Body of pancreas (tissue), 4 donors: ENCODE measurements at places on chromosomes 11 and 22. TPM values are rescaled to one million over a fixed set of nuclear protein-coding genes. Genes with fewer than 3 reads are reported as not detected.

The GPR83 gene
- total RNA-seq = not detected

The POU2AF3 gene
- 10.9 TPM for total RNA-seq

The TBX10 gene
- not detected for total RNA-seq

The LMNTD2 gene
- 12.9 TPM for total RNA-seq

The TRPC6 gene
- 0.52 TPM for total RNA-seq

The OR8G1 gene
- total RNA-seq = not detected

The OTOG gene
- not detected for total RNA-seq

The PHF21B gene
- total RNA-seq = not detected

The ROBO4 gene
- 21.4 TPM for total RNA-seq

The CD3D gene
- 1.6 TPM for total RNA-seq

The RBM7 gene
- total RNA-seq = 9.6 TPM

The PGA5 gene
- total RNA-seq = 10.9 TPM

DNA sequence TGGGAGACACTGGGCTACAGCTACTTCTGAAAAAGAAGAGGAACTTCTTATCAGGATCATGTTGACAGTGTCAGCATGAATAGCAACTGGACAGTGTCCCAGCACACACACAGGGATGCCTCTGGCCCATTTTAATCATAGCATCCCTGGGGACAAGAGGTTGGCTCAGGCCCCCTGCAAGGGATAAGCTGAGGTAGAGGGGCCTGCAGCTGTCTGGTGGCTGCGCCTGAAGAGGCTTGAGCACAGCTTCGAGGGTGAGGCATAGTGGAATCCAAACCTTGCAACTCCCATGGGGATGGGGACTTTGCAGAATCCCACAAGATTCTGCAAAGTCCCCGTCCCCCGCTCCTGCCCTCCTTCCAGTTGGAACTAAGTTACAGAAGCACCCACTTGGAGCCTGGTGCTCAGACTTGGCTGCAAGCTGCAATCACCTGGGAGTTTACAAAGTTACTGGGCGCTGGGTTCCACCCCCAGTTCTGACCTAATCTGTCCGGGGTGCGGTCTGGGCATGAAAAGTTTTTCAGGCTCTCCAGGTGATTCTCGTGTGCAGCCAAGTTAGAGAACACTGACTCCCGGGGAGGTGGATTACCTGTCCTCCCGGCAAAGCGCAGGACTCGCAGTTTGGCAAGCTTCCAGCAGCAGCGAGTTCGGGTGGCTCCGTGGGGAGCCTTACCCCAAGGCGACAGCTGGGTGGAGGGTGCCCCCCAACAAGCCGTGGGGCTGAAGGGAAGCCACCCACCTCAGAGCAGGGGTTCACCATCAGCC, 16.0 kb upstream of the LINC01488 start:
- no peak for DNase-seq

- no peak for DNase-seq
Measured at GRCh38 chr11:62724171-62724570, 3.1 kb downstream of the HNRNPUL2 start.

DNA sequence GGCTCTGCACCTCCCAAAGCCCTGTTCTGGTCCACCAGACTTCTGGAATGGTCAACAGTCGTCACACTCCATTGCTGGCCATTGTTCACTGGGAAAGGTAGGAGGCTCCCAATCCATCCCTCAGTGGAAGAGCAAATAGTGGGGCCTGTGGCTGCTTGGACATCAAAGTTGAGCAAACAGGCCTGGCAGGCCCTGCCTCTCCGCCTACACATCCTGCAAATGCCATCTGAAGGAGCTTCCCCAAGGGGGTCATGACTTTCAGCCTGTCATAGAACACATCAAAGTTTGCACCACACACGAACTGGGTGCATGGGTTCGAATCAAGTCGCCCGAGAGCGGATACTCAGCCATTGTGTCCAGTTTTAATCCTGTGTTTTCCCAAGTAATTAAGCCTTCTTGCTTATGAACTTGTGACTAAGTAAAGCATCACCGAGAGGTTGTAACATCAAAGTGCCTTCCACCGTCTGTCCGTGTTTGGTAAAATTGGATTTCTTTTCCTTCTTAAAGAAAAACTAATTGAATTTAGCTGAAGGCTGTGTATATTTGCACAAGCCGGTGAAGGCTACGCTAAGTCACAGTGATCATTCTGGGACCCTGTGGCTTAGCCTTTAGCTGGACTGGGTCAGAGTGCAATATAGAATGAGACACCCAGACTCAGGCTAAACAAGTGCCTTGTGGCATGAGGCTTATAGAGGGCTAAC, 36.1 kb downstream of the CLPB start:
- DNase-seq = no peak

DNA sequence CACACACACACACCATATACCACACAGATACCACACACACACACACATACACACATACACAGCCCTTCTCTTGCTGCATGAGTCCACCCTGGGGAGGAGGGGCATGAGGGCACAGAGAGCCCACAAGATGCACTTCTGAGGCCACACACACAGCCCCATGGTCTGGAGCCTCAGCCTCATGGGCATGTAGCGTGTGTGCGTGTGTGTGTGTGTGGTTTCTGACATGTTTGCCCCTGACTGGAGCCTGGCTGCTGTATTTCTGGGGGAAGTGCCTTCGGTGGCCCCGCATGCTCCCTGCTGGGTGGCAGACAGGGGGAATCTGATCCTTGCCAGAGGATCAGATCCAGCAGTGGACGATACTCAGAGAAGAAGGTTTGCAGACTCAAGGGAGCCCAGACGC, 97.0 kb upstream of the PRR5 start:
- DNase-seq = no peak

DNA sequence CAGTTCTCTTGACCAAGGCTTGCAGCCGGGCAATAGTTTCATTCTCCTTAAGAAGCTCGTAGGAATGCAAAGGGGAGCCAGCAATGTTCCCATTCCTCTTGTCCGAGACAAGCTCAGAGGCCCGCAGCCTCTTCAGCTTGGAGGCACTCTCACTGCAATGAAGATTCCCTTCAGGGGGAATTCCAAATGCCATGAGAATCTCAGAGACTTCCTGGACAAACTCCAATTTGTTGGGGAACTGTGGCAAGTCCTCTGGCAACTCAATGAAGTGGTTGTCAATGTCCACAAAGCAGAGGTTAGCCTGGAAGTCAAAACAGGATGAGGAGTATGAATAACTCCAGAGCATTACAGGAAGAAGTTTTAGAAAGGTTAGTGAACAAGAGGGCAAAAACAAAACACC, 84.4 kb downstream of the DENND5A start:
- no peak for DNase-seq

DNA sequence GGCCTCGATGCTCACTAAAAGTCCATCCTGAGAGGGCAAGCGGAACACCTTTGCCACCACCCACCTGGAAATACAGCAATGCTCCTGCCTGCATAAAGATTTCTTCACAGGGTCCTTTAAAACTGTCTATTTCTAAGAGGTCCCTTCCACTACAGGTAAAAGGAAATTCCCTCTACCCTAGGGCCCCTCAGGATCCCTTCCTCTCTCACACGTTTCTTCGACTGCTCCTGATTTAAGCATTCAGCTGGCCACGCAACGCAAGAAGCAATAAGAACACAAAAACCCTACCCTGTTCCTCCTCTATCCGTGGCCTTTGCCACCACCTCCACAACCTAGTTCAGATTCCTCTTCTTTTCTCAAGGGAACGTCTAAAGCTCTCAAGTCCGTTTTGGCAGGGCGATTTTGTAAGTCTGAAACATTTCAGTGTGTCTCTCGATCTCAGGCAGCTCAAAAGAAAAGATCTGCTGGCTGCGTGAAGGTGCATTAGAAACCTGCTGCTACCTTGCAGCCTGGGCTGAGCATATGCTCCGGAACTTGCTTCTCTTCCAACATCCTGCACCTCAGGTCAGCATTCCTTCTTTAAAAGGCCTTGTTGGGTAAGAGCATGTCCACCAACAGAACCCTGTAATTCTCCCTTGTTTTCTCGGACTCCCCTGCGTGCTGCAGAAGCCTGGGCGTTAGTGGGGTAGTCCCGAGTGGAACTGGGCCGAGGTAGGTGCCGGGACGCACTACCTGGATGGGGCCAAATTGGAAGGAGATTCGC, 1.6 kb downstream of the LGR4 start:
- peak; percentile 50 for DNase-seq

DNA sequence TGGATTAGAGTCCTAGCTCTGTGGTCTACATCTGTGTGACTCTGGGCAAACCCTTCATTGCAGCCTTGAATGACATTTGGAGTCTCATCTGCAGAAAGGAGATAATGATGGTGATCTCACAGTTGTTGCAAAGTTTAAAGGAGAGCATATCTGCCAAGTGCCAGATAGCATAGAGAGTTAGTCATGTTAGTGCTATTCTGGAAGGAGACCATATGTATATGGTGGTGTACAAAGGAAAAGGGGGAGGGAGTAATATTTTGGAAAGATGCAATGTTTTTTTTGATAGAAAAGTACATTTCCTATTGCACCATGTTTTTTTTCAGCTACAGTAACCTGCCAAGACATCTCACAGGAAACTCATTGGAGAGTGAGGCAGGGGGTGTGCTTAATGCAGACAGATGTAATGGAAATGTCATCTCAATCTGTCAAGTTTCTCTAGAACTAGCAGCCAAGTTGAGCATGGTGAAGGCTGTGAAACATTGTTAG, 92.1 kb upstream of the NARS2 start:
- DNase-seq = no peak

GRCh38 chr22:22779213-22779612, 108.4 kb upstream of the IGLL5 start:
- DNase-seq = no peak

DNA sequence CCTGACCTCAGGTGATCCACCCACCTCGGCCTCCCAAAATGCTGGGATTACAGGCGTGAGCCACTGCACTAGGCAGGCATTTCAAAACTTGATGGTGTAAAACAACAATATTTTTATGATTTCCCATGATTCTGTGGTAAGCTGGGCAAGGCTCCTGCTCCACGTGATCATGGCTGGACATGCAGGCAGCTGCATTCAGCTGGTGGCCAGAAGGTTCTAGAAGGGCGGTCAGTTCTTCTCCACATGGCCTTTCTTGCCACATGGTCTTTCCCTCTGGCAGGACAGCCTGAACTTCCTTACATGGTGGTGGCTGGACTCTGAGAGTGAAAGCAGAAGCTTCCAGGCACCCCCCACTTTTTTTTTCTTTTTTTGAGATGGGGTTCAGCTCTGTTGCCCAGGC, 9.9 kb upstream of the RASD2 start:
- DNase-seq = no peak

- DNase-seq = no peak
Measured at GRCh38 chr22:35506259-35506570, 34.4 kb upstream of the RASD2 start.

DNA sequence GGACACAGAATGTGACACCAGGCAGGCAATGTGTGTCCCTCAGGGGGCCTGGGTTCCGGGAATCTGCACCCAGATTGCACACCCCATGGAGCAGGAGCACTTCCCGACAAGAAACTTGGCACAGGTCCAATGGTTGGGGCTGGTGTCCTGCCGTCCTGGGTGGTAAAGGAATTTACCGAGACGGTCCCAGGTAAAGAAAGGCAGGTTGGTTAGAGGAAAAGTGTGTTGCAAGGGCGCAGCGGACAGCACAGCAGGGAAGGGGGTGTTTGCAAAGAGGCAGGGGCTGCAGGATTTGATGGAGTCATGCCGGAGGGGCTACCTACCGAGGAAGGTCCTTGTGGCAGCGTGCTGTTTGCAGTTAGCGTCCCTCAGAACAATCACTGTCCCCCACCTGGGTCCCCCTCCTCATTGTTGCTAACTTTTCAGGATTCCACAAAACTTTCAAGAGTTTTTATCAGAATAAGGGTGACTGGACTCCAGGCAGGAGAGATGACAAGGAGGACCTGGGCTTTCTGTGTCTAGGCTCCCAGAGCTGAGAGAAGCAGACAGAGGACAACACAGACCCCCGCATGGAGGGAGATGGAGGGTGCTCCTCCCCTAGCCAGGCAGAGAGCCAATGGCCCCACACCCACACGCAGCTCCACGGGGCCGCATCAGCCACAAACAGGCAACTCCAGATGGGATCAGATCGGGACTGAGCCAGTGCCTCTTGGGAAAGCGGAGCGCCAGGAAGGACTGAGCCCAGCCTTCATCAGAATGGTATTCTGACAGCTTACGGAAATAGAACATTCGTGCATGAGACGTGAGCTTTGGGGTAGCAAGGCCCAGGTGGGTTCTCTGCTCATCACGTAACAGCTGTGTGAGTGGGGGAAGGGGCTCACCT, 1423.9 kb downstream of the BRD1 start:
- no peak for DNase-seq

DNA sequence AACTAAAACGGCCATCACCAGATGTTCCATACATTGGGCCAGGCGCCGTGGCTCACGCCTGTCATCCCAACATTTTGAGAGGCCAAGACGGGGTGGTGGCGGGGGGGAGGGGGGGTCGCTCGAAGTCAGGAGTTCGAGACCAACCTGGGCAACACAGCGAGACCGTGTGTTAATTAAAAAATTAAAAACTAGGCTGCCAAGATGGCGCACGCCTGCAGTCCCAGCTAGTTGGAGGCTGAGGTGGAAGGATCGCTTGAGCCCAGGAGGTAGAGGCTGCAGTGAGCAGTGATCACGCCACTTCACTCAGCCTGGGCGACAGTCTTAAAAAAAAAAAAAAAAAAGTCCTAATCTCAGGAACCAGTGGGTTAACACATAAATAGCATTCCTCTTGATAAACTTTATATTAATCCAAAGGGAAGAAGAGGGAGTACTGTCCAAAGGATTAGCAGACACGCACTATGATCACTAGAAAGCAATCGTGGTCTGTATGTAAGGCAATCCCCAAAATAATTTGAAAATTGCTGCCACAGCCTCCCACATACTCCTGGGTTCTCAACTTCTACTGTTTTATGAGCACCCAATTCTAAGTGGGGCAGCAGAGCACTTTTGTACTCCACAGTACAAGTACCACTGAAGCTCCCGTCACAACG, 604 bp downstream of the PUS3 start:
- no peak for DNase-seq

- DNase-seq = no peak
Measured at GRCh38 chr11:63511048-63511748, 5.3 kb downstream of the LGALS12 start.

GRCh38 chr22:32206774-32207758, 2.2 kb upstream of the RFPL2 start:
- DNase-seq = peak; percentile 58

DNA sequence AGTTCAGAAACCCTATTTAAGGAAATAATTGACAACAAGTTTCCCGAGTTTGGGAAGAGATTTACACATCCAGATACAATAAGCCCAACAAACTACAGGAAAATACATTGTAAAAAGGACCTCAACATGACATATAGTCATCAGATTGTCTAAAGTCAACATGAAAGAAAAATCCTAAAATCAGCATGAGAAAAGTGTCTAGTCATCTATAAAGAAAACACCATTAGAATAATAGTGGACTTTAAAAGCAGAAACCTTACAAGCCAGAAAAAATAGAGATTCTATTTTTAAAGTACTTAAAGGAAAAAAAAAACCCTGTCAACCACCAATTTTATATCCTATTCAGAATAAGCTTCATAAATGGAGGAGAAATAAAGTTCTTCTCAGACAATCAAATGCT, 1.4 kb upstream of the OR5B2 start:
- no peak for DNase-seq

GRCh38 chr11:45982656-45983470, 60.4 kb downstream of the LARGE2 start:
- no peak for DNase-seq

DNA sequence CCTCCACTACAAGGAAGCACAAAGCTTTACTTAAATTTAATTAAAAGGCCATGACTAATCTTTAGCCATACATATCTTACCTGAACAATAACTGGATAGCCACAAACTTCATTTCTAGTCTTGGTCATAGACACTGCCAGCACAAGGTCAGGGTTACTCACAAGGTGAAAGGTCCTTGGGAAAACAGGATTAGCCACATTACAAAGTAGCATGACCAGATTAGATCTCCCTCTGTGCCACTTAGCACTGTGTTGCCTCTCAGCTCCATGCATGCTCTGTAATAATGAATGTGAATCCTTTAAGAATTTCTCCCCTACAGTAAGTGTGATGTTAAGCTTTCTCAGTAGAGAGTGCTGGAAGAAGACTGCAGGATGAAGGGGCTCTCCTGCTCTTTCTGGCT, 325.1 kb upstream of the MPPED2 start:
- no peak for DNase-seq
